ENCODE measurements at places on chromosomes 12 and 14.
A peak's percentile ranks its signal among the peaks of the same experiment; 100 is the strongest.

DNA sequence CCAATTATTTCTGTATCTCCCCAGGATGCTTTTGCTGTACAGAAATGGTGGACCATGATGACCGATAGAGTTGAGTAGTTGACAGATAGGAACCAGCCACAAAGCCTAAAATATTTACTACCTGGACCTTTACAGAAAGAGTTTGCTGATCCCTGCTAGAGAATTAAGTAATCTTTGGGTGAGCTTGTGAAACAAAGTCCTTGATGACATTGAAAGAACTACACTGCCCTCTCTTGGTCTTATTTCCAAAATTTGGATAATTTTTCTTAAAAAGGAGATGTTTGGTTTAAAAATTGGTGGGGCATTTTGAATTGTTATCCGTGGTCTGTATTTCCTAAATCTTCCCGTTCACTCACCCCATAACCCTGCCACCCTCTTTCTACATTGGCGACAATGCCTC, 13.7 kb upstream of the TCTN1 start:
- no peak for DNase-seq

- DNase-seq, result peak; percentile 5
Measured at GRCh38 chr14:100824091-100824551, 1.8 kb upstream of the MEG3 start.

DNA sequence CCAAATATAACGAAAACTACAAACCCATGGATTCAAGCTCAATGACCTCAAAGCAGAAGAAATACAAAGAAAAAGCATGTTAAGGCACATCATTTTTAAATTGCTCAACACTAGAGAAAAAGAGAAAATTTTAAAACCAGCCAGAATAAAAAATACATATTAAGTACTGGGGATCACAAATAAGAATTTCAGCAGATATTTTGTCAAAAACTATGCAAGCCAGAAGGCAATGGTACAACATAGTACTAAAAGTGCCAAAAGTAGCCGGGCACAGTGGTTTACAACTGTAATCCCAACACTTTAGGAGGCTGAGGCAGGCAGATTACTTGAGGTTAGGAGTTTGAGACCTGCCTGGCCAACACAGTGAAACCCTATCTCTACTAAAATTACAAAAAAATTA, 10.2 kb downstream of the SGPP1 start:
- DNase-seq, result no peak

DNA sequence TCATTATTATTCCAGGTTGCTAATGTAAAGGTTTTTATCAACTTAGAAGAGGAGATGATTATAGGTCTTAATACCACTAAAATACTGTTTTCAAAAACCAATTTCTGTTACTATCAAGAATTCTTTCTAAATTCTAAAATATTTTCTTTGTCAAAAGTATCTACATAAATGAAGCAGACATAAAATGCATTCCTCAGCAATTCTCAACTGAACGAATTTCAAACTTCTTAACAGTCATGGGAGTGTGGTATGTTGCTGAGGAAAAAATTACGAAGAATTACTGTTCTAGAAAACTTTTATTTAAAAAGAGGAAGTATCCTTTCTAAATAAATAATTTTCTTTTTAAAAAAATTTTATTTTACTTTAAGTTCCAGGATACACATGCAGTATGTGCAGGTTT, 146.4 kb downstream of the SLC2A13 start:
- DNase-seq, result no peak

DNA sequence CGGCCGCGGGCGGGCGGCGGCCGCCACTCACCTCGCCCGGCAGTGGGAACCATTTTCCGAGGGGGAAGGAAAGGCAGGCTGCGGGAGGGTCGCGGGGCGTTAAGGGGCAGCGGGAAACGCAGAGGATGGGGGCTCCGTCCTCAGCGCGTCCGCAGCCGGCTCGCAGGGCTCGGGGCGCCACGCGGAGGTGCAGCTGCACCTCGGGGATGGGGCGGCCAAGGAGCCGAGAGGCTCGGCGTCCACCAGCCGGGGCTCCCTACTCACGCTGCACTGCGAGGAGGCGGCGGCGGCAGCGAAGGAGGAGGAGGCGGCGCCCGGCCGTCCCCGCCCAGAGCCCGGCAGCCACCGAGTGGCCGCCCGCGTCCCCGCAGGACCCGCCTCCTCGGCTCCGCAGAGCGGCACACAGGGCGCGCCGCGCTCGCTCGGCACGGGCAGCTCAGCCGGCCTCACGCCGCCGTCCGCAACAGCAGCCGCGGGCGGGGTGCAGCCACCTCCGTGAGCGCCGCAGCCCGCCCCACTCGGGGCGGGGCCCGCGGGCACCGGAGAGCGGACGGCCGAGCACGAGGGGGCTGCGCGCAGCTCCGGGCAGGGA, at the start of gene ATP2B1:
ATP2B1 (minus strand) TSS at position 274 of the 592 bp plus-strand sequence. CDS start 52,952 bp downstream, outside the sequence.
- DNase-seq, result peak; percentile 88

- no peak for DNase-seq
Measured at GRCh38 chr14:24115422-24116127, 826 bp upstream of the NRL start.

DNA sequence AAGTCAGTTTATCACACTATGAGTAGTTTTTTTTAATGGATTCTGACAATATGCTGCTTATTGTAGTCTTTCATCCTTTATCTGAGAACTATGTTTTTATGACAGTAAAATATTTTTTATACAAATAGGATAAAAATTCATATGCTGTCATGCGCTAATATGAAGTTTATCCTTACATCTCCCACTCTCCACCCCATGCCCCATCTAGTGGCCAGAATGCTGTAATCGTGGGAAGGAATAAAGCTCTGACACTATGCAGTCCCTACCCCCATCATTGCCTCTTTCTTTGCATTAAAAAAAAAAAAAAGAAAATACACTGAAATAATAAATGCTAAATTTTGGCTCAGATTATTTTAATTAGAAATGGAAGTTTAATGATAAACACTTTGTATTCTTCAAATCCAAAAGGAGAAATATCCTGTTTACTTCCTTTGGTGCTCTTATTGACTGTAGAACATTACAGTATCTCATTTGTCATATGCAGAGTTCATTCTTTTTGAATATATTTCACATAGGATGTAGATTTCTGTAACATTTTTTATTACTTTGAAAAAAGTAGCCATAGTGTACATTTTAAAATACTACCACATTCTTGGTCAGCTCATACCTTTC, 145.9 kb upstream of the SLCO1C1 start:
- peak; percentile 21 for DNase-seq

DNA sequence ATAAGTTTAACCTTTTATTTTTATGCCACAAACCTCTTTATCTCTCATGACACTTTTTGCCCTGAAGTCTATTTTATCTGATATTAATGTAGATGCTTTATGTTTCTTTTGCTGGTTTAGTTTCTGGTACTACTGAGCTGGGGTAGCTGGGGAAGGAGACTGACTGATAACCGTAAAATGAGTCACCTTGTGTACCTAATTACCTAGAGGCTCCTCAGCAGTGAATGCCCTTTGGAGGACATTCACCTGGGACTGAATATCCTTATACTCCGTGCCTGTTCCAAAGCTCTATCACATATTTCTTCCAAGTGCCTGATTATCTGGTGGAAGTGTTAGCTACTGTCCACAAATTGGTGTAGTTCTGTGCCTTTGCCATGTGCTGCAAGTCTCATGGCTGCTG, 13.9 kb downstream of the ATL1 start:
- DNase-seq, result no peak

DNA sequence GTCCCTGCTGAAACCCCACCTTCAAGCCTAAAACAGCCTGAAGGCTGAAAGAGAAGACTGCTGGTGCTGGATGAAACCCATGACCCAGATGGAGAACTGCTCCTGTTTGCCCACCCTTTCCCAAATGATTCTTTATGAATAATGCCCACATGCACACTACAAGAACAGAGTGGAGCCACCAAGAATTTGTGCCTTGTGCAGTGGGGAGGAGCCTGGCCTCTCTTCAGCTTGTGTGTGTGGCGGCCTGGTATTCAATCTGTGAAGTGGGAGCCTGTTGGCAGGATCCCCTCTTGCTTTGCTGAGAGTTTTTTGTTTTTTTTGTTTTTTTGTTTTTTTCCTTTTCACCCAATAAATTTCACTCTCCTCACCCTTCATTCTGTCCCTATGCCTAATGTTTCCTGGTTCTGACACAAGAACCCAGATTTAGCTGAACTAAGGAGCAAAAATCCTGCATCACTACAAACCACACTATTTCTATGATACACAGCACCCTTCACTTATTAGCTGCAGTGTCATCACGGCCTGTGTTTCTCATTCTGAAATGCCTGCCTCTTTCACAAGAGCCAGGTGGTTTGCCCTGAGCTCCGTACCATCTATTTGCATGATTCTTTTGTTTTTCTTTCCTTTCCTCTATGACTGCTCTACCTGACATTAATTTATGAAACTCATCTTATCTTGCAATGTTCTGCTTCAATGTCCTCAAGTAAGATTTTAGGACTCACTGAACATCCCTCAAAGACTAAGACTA, 585.5 kb upstream of the ATXN7L3B start:
- DNase-seq, result peak; percentile 47

- DNase-seq, result no peak
Measured at GRCh38 chr12:99146730-99147129, 500.8 kb upstream of the GARIN6 start.

DNA sequence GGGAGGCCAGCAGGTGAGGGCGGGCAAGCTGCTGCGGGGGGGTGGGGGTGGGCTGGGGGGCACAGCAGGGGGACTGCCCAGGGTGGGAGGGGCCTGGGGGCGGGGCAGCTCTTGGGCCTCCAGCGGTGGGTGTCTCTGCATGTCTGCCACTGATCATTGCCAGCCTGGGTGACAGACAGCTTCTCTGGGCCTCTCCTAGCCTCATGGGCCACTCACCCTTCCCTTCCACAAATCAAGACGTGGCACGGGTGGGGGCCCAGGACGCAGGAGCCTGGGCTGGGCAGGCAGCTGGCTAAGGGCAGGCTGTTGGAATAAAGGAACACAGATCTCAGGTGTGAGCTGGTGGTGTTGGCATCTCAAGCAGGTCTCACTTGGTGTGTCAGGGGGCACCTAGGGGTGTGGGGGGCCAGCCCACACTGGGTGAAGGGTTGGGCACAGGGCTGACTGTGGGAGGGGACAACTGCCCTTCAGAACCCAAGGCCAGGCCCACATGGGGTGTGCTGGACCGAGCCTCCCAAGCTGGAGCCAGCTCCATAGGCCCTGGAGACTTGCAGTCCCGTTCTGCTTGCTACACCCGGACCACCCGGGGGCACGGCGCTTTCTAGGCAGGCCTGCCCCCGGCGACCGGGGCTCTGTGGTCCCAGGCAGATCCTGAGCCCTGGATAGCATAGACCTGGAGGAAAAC, 3.0 kb downstream of the TEDC1 start:
- no peak for DNase-seq

- peak; percentile 54 for DNase-seq
Measured at GRCh38 chr14:81400852-81401251, 728 bp upstream of the STON2 start.

- no peak for DNase-seq
Measured at GRCh38 chr12:124024263-124024678, 51.3 kb downstream of the ZNF664 start.

GRCh38 chr14:89041257-89041582, 216.8 kb downstream of the TTC8 start:
- DNase-seq, result peak; percentile 26

DNA sequence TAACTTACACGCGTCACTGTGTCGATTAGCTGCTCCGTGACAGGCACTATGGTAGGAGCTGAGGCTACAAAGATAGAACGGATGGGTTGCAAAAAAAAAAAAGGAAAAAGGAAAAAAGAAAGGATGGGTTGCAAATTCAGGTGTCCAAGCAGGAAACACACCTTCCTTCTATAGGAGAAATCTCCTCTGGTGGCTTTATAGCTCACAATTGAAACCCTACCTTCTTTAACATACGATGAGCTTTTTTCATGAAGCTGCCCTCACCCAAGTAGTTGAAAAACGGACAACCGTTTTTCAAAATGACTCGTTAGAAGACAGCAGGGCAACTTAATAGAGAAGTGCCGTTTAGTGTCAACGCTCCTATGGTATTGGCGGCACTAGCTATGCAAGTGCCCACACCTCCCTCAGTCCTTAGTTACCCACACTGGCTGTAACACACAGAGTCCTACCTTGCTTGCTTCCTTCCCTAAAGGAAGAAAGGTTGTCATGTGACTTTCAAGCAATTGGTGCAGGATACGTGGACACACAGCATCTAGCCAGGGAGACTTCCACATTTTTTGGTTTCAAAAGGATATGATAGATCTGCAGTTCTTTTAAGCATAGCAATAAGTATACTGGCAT, 682 bp upstream of the TRIP11 start:
- no peak for DNase-seq

DNA sequence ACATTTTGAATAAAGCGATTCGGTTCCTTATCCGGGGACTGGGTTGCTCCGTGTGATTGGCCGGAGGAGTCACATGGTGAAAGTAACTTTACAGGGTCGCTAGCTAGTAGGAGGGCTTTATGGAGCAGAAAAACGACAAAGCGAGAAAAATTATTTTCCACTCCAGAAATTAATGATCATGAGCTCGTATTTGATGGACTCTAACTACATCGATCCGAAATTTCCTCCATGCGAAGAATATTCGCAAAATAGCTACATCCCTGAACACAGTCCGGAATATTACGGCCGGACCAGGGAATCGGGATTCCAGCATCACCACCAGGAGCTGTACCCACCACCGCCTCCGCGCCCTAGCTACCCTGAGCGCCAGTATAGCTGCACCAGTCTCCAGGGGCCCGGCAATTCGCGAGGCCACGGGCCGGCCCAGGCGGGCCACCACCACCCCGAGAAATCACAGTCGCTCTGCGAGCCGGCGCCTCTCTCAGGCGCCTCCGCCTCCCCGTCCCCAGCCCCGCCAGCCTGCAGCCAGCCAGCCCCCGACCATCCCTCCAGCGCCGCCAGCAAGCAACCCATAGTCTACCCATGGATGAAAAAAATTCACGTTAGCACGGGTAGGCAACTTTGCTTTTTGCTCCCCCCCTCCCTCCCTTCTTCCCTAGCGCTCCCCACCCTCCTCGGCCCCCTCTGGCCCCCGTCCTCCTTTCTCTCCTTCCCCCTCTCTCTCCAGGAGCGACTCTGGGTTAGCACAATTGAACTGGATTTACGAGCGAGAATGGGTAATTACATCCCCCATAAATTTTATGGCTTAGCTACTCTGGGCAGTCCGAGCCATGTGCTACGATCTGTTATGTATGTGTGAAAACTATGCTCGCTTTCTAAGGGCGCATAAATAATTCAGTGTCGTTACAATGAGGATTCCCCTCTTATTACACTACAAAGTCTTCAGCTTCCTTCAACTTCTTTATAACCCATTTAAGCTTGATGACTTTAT, at the start of gene HOXC4:
HOXC4 (plus strand) TSS at position 85 of the 991 bp plus-strand sequence; CDS start at position 173, 88 bp downstream.
- DNase-seq, result no peak

DNA sequence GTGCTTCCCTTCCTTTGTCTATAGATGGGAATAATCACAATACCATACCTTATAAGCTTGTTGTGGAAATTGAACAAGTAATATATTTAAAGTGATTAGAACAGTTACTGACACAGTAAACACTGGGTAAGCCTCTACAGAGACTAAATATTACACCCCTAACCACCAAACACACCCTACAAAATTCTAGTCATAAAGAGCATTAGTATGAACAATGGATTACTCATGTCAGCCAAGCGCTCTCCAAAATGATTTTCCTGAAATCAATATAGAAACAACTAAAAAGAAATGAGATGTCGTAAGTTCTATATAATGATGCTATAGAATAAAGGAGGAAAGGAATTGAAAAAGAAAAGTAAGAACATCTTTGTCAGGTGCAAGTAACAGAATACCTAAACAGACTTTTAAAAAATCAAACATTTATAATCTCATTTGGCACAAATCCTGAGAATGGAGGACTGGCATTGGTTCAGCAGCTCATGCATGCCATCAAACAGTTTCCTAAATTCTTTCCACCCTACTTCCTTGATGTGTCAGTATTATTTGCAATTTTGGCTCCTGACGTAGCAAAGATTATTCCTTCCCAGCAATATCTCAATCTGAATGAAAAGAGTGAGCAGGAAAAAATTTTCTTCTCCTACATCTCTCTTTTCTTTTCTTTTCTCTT, 118.0 kb downstream of the SINHCAF start:
- DNase-seq, result no peak

- DNase-seq, result no peak
Measured at GRCh38 chr14:85873006-85873405, 343.1 kb downstream of the FLRT2 start.
